ENCODE measurements at places on chromosomes 1 and 21.
A peak's percentile ranks its signal among the peaks of the same experiment; 100 is the strongest.

DNA sequence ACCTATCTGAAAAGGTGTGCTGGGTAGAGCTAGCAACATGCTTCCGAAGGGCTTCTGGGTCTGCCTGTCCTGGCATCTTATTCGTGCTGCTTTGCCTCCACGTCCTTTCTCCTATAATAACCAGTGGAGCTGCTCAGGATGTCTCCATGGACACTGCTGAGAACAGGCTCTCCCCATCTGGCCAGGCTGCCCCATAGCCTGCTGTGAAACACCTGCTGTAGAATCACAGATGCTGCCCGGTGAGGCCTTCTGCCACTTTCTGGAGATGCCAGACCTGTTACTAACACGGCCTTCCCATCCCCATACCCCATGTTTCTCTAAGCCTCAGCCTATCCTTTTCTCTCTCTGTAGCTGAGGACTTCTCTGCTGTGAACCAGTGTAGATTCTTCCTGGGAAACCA lies 120.5 kb downstream of the IER5 start:
- DNase-seq = no peak

DNA sequence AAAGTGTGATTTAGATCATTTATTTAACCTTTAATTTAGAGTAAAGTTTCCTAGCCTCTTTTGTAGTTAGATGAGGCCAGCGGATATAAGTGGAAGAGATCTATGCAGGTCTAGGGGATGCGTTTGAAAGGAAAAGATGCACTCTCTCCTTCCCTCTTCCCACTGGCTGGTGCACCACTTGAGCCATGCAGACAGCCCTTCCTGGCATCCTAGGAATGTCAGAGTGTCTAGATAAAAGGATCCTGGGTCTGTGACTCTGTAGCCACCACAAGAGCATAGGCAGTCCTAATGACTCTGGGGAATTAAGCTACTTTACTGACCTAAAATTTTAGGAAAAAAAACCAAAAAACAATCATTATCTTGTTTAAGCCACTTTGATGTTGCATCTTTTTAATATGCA lies 16.0 kb upstream of the STUM start:
- no peak for DNase-seq

DNA sequence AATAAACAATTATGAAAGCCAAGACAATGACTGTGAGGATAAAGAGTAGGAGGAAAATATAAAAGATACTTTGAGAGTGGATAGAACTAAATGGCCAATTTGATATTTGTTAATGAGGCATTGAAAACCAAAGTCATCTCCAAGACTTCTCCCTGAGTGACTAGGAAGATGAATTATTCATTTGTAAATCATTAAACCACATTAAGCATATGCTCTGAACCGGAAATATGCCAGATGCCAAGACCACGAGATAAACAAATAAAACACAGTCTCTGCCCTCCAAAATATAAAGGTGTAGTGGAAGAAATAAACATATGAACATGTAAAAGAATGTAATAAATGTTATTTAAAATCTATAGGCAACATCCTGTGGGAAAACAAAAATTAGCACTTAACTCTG lies 78.8 kb downstream of the MRPL39 start:
- DNase-seq = peak; percentile 14

GRCh38 chr1:44267438-44267837 lies 54.2 kb downstream of the DMAP1 start:
- no peak for DNase-seq

DNA sequence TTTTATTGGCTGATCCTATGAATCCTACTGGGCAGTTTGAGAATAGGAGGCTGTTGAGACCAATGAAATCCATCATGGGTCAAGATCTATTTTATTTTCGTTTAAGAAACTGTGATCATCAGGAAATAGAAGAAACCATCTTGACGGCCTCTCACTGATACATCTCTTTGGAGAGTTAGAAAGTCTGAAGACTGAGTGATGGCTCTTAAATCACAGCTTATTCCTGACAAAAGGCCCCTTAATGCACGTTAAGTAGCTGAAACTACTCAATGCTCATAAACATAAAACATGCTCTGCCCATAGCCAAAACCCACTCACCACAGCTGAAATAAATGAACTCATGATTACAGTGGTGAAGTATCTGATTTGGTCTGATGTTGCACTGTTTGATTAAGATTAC lies 784.5 kb upstream of the NEGR1 start:
- DNase-seq = no peak

DNA sequence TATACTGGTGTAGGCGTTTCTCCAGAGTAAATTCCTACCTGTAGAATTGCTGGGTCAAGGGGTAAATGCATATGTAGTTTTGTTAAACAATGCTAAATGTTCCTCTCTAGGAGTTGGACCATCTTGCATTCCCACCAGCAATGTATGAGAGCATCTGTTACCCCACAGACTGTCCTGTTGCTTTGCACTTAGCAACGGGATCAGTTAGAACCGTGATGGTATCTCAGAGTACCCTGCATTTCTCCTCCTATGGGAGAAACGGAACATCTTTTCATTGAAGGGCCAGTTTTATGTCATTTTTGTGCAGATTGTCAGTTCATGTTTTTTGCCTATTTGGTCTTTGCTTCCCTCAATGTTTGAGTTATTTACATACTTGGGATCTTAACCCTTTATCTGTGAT lies 18.0 kb upstream of the RIPPLY3 start:
- DNase-seq = no peak

- no peak for DNase-seq
Measured at GRCh38 chr1:182406012-182406411, 5.5 kb upstream of the TEDDM1 start.

DNA sequence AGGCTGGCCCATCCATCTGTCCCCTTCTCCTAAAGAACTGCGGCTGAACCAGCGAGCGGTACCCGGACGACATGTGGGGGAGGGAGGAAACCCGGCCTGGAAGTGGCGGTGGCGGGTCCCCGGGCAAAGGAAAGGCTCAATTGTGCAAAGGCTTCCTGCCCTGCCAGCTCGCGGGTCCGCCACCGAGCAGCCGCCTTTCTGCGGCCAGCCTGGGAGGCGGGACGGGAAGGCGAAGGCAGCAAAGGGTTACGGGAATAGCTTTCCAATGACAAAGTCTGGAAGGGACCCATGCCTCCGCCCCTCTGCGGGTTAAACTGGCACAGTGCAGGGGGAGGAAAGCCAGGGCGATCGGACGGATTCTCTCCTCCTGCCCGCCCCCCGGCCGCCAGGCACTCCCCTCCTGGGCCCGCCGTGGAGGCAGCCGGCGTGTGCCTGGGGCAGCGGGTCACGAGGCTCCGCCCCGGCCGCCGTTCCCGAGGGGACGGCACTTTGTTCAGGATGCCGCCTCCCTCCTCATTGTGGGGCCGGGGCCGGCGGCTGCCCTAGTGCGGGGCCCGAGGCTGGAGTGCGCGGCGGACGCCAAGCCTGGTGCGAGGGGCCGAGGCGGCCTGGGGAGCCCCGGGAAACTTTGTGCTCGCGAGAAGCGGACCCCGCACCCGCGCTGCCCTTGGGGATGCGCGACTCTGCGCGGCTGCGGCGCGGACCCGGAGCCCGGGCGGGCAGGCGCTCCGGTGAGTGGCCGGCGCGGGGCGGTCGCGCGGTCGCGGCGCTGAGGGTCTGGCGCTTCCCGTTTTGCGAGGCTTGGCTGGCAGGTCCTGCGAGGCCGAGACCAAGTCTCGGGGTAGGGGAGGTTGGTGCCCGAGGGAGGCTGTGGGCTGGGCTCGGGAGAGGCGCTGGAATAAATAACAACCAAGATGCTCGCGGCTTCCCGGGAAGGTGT lies at the start of gene NAV1:
Gene NAV1 (plus strand): TSS at position 516 of the 940 bp plus-strand sequence. CDS start 83,758 bp downstream, outside the sequence.
- no peak for DNase-seq

DNA sequence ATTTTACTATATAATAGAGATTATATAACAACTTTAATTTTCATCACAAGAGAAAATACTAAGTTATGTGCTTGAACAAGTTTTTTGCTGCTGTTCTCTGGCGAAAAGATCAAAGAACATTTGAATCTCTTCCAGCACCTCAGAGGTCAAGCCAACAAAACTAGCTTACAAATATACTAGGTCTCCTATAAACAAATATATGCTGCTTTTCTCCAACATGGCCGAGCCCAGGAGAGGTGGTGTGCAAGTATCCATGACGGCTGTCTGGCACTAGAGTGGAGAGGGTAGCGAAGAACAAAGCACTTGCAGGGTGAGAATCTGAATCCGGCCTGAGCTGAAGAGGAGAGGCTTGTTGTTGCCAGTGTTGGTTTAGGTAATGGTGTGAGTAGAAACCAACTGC lies 7.5 kb upstream of the FMO3 start:
- DNase-seq = no peak

DNA sequence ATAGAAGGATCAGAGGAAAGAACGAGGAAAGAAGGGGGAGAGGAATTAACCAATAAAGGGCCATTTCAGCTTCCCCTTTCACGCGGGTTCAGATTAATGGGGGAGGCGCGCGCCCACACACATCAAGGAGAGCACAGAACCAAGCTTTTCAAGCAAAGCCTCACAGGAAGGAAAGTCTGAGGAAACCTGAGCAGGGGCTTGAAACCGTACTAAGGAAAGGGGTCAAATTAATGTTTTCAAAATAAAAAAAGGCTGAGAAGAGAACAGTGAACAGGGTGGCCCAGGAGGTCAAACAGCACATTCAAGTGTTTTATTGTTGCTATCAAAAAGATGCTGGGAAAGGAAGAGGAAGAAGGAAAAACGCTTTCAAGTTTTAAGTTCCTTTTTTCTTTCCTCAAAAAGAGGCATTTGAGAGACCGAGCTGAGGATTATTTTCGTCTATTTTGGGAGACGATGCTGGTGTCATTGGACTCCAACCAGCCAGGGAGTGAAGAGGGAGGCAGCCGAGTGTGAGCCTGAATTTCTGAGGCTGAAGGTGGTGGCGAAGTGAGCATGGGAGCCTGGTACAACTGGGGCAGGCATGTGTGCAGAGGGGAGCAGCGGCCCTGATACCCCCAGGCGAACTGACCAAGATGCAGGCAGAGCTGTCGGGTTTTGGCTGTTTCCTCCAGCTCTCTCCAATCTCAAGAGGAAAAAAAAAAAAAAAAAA lies 88.4 kb downstream of the PROX1 start:
- no peak for DNase-seq

DNA sequence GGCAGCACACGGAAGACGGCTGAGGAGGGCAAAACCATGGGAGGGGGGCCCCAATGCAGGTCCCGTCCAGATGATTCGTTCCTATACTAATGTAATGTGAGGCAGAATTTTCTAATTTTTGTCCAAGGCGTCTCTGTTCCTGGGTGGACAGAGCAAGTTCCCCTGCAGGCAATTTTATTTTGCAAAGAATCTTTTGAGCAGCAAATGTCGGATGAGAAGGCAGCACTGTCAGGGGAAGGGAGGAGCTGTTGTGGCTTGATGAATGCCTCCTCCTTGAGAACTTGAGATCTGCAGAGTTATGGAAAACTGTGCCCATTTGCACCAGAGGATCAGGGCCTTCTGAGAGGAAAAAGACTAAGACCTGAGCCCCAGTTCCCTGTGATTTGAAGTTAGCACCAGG lies 17.3 kb downstream of the SLC1A7 start:
- no peak for DNase-seq

DNA sequence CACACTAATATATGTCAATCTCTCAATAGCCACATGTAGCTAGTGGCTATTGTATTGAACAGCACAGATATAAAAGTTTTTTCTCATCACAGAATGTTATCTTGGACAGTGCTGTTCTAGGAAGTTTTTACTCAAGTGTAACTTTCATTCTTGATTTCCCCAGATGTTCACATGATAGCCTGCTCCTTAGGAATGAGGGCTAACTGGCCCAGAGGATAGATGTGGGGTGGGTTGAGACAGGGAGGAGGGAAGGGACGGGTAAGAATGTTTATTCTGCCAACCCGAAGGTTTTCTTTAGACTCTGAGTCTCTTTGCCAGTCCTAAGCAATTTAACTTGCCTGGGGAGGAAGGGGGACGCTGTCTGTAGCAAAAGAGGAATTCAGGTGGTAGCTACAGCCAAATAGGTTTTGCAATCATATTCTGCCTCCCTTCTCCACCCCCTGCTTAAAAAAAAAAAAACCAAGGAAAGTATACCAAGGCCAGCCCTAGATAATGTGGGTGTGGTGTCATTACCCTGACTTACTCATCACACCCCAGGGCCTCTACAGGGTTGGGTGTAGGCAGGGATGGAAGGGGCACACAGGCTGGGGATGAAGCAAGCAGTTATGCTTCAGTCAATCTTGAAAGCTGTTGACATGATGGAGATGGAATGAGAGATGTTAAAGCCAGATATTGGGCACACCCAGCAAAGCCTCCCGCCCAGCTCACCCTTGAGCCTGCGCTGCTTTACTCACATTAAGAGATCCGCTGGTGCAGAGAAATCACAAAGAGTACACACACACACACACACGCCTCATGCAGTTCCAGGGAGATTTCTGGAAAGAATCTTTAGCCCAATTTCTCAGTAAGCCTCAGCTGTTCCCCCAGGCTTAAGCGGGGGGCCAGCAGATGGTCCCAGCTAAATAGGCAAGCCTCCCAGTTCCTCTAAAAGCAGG lies 59.9 kb downstream of the PLXNA2 start:
- no peak for DNase-seq

DNA sequence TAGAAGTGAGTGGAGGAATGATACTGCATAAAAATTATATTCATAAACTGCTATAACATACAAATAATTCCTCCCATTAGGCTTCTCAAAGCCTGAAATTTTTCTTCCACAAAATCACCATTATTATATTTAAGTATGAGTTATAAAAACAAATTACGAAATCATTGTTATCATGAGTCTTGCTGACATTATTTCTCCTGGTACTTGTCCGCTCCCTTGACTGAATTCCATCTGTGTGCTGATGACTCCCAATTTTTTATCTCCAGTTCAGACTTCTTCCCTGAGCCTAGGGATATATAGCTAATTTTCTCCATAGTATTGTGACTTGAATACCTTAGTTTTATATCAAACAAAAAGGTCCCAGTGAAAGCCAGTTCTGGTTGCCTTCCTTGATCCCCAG lies 268.2 kb downstream of the HMCN1 start:
- no peak for DNase-seq

DNA sequence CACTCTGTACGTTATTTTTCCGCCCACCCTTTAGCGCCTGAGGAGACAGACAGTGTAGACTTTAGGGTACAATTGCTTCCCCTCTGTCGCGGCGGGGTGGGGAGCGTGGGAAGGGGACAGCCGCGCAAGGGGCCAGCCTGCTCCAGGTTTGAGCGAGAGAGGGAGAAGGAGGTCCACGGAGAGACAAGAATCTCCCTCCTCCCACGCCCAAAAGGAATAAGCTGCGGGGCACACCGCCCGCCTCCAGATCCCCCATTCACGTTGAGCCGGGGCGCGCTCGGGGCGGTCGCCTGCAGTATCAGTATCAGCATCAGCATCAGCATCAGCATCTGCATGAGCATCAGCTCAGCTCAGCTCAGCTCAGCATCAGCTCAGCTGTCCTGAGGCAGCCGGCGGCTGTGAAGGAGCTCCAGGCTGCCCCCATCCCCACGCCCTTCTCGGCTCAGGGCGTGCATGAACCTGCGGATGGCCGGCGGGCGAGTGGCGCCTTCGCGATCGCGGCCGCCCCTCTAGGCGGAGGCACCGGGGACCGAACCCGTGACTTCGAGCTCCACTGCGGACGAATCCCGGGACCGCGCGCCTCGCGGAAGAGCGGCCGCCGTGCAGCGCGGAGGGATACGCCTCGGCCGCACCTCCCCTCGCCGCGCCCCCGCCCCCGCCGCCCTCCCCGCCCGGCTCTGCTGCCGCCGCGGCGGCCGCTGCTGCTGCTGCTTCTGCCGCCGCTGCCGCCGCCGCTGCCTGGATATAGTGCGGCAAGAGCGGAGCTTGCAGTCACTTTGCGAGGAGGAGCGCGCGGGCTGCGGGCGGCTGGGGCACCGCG lies at the start of gene NCAM2:
Gene NCAM2 (plus strand): TSS at position 774 of the 820 bp plus-strand sequence.
- DNase-seq = no peak
